ENCODE measurements at places on chromosomes 5 and 9.

DNA sequence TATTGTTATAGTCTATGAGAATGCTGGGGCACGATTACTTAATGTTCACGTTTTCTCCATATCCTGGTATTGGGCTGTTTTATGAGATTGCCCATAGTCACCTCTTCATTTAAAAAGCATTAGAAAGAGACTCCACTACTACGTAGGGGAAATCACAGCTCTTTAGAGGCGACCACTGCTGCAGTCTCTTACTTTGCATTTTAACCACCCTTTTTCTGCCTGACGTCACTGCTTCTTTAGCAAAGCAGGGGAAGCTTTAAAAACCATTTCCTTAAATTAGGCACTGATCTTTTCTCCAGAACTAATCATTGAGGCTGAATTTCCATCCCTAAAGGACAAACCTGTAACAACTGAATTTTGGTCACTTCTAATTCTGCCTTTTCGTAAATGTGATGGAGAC, 38.9 kb downstream of the ZNF608 start:
- no peak for DNase-seq

GRCh38 chr5:43140286-43140685, 19.6 kb downstream of the ZNF131 start:
- DNase-seq = no peak

DNA sequence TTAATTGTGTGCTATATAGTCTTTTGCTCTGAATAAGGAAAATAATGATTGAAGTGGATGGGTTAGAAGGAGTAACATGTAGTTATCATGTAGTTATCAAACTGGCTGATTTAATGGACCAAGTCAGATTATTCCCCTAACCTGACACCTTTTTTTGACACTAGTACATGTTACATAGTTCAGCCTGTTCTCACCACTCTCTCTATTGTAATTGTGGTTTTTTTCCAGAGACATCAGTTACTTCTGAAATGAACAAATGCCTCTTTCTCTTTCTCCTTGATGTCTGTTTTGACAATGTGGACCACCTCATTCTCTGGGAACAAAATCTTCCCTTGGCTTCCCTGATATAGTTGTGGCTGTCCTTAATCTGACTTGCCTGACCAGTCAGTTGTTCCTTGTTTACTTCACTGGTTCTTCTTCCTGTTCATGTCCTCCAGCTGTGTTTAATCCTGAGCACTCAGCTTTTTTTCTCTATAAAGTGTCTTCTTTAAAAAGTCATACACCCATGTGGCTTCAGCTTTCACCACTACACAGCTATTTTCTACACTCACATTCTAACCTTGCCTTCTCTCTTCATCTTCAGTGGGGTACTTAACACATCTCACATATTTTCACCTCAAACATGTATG, 243.4 kb downstream of the ARRDC3 start:
- no peak for DNase-seq

DNA sequence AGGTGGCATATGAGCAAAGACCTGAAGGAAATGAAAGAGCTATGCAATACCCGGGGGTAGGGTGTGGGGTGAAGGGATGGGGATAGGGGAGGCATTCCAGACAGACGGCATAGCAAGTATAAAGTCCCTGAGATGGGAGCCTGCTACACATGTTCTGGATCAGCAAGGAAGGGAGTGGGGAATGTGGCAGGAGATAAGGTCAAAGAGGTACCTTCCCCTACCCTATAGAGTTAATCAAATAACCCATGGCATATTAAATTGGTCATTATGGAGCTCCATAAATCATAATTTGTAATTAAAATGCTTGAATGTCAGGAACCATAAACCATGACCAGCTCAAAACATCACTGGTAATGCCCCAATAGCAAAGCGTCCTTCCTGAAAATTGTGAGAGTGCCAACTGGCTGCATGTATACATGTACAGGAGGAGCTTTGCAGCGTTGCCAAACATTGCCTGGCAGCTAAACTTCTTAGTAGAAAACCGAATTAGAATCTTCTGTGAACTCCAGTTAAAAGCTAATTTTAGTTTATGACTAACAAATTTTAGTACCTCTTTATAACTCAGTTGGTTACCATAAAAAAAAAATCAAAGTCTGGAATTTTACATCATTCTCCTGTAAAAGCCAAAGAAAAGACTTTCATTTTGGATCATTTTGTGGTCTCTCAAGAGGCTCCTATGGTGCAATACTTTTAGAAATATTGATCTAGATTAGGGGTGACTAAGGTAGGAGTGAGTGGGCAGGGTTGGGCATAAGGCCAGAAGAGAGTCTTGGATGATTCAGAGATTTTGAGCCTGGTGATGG, 4.7 kb downstream of the DNAI1 start:
- no peak for DNase-seq

GRCh38 chr5:141747152-141748141, 65.4 kb upstream of the ARAP3 start:
- no peak for DNase-seq

DNA sequence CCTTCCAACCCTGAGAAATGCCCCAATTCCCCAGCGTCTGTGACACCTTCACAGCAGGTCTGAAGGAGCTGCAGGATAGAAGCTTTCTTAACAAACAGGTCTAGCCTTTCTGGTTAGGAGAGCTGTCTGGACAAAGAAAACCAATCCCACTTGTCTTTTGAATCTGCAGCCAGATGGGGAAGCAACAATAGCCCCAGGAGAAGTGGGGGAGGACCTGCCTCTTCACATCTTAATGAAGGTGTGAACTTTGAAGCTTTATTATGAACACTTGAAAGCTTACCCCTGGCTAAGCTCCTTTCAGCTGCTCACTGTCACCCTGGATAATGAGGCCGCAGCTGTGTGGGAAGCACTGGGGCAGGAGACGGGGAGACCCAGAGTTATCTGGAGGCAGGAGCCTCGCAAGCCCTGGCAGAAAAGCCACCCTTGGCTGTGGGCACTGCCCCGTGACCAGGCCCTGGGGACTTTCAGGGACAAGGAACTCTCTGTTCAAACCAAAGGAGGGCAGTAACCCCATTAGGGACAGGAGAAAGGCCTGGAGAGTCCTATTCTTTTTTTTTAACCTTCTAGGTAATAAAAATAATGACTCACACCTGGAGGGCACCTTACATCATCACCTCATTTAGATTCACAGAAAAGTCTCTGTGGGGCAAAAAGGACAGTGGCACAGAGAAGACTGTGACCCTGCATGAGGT, 151.8 kb upstream of the RAD23B start:
- no peak for DNase-seq

- no peak for DNase-seq
These were observed 69.3 kb upstream of the MOCS2 start for GRCh38 chr5:53178830-53179229.

DNA sequence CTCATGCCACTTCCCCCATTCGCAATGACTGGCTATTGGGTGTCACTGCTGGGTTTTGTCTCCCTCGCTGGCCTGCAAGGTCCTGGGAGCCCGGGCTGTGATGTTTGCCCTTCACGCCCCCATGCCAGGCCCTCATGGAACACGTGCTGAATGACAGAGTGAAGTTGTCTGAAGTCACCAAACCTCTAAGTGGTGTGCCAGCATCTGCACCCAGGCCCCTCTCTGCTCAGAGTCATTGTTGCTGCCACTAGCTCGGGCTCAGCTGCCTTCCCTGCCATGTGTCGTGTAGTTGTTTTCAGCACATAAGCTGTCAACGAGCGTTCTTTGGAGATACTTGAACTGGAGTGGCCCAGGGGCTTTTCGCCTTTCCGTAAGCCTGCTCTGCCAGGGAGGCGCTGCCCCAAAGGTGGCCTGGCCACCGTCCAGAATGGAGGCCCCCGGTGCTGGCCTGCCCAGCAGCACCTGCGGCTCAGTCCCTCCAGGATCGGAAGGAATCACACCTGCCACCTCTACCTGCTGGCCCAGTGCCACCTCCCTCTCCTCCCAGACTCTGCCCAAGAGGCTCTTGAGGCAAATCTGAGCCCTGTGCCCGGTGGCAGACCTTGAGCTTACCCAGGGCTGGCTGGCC, 250.1 kb downstream of the PBX3 start:
- DNase-seq = no peak

- no peak for DNase-seq
These were observed 273.1 kb upstream of the PIK3R1 start for GRCh38 chr5:67942421-67942820.

DNA sequence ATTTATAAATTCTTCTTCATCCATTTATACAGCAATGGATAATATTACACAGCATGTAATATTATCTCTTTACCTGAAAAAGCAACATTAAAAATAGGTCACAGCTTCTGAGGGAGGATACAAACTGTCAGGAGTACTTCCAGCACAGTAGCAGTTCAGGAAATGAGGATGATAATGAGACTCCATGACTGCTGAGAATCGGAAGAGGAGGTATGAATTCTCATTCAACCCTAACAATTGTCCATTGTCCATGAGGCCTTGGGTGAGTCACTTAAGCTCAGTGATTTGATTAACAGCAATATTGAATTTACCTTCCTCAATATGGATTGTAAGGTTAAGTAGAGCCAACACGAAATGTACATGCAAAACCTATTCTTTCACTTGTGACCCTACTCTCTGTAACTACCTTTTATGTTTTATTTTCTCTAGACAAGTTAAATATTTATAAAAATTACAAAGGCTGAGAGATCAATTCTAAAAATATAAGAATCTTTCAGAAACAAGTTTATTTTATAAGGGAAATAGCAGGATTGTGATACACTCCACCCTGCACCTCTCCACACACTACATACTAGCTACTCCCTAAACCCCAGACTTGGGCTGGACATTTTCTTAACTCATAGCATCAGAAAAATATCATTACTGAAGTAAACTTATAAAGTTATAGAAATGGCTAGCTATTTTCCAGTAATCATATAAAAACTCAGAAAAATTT, 159.1 kb upstream of the ACOT12 start:
- DNase-seq = no peak

GRCh38 chr5:93476251-93476742, 104.7 kb downstream of the NR2F1-AS1 start:
- DNase-seq = no peak

GRCh38 chr5:9059920-9060691, 485.8 kb downstream of the SEMA5A start:
- no peak for DNase-seq

GRCh38 chr9:16126042-16126441, 573.2 kb downstream of the CCDC171 start:
- no peak for DNase-seq

DNA sequence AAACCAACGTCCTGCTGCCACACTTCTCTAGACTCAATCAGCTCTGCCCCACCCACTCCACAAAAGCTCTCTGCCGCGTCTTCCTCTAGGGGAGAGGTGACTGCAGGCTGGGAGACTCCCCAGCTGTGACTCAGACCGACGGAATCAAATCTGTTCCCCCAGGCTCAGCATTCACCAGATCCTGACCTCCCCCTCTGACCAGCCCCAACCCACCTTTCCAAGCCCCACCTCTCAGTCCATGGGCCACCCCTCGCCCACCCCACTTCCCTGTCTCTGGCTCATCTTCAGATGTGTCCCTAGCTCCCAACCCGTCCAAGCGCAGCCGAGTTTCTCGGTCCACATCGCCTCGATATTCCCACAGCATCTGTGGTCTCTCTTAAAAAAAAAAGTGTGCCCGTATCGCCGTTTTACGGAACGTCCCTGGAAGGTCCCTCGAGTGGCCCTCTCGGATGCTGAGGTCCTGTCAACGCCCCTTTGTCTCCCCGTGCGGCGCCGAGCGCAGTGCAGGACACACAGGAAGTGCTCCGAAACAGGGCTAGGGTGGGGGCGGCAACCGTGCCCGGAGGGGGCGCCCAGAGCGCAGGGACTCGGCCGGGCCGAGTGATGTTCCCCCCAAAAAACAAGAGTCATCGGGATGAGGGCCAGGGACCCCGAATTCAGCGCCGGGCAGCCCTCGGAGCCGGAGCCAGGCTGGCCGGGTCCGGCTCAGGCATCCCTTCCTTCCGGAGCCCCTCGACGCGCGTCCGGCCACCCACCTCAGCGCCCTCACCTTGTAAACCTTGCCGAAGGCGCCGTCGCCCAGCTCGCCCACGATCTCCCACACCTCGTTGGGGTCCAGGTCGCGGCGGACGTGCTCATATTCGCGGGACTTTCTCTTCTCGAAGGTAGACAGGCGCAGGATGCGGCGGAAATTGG, 649 bp downstream of the STK10 start:
- no peak for DNase-seq

DNA sequence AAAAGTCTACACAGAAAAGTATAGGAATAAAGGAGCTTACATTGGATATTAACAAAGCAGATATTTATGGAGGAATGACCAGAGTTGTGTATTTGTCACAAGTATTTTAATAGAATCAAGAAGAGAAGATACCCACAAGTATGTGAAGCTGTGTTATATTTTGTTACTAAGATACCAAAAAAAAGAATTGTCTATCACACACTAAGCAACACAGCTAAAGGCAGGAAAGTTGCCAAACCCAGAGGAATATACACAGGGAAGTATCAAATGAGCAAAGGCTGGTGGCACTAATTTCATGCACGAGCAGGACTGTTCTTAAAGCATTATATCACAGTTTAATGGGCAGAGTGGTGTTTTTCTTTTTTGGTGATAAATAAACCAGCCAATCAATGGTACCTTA, 30.9 kb upstream of the RAI14 start:
- no peak for DNase-seq

DNA sequence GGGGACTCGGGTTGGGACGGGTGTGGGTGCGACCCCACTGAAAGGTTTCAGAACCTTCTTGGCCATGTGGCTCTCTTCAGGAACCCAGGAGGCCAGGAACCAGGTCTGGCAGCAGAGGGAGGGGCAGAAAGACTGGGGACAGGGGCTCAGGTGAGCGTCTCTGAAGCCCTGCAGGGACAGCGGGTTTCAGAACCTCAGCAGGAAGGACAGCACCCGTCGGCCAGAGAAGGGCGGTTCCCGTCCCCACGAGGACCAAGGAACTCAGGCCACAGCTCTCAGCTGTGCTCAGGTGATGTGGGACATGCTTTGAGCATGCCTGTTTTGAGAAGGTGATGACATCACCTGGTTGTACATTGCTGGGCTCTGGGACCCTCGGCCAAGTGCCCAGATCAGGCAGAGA, 25.7 kb downstream of the SLC12A7 start:
- no peak for DNase-seq

DNA sequence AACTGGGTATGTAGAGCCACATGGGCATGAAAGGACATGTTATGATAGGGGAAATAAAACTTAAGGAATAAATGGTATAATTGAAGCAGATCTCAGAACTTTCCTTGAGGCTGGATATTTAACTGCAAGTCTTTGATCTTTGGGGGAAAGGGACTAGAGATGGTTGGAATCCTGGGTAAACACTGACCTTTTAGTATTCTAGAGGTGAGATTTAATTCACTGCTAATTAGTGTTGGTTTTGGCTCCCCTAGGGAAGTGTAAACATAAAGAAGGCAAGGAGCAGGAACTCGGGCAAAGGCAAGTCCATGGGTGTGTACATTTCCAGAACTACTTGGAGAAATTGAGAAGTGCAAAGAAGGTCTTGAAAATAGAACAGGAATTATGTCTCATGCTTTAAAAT, 16.6 kb downstream of the NIM1K start:
- no peak for DNase-seq

- DNase-seq = no peak
These were observed 10.4 kb downstream of the CCDC127 start for GRCh38 chr5:207599-207998.

GRCh38 chr9:134656334-134657006, 14.9 kb downstream of the COL5A1 start:
- no peak for DNase-seq
